Activated CD8-positive, alpha-beta memory T cell treated with anti-CD3 and anti-CD28 coated beads for 1 hour (primary cell): ENCODE measurements at places on chromosomes 5 and 9.

GRCh38 chr9:137270929-137271695, 6.4 kb upstream of the TOR4A start:
- DNase-seq, result no peak

DNA sequence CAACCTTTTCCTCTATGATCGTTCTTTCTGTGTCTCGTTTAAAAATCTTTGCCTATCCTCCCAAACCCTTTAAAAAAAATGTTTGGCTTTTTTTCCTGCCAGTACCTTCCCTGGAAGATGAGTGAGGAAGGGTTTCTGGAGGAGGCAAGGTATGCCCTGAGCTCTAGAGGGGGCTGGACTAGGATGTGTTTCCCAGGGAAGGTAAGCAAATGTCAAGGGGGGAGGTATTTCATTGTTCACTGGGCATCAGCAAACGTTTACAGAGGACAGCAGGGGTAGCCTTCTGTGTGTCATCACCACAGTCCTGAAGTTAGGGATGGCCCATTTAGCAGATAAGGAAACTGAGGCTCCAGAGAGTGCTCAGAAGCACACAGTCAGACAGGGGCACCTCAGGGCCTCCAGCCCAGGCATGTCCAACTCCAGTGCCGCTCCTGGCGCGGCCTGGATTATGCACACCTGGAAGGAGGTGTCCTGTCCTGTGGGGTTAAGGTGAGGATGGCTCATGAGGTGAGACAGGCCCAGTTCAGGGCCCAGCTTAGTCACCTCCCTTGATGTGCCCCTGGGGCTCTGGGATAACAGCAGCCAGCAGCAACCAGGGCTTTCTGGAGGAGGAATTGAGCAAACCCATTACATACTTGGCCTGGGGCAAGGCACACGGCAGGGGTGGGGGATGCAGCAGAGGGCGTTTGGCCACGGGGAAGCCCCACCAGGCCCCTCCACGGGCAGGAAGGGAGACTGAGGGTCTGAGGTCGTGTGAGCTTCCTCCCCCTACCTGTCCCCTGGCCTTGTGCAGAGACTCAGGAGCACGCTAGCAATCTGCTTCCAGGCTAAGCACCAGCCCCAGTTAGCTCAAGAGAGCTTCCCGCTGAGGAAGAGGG, 100.3 kb upstream of the LMX1B start:
- DNase-seq, result no peak

DNA sequence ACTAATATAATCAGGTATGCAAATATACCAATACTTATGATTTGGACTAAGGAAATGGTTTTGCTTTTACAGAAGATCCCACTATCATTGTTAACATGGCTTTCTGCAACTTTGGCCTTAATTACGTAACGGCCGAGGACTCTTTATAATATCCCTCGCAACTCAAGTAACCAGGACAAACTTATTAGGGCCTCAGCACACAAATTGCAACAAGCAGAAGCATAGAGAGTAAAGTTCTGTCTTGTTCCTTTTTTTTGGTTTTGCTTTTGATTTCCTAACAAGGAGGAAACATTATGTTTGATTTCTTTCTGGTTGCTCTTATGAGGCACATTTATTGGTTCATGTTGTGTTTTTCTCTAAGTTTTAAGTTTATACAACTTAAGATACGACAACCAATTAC, 60.4 kb downstream of the RORB start:
- DNase-seq, result no peak

DNA sequence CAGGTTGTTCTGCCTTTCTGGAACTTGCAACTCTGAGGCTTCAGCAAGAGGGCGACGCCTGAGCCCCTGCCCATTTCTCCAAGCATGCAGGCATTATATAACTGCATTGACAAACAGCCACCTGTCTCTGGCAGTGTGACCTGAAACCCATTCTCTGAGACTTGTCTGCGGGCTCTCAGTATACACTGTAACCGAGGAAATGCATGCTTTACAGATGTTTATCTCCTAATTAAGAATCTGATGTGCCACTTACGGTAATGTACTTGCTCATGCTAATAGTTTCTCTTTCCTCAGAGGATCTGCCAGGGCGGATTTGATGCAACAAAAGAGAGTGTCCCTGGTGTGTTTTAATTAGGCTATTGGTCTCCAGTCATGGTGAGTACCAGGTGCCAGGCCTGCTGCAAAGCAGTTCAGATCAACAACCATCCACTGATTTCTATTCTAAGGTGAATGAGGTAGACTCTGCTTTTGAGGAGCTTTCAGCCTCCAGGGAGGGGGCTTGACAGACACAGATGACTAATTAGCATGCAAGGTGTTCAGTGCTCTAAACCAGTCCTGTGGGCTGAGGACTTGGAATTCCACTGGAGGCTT, 593.7 kb upstream of the KLF4 start:
- DNase-seq, result no peak

- DNase-seq, result no peak
These were observed 11.1 kb downstream of the PWWP2A start for GRCh38 chr5:160108124-160108523.

- DNase-seq, result no peak
These were observed 483.9 kb upstream of the KLF4 start for GRCh38 chr9:107973451-107973850.

GRCh38 chr5:173392-174290, 17.7 kb upstream of the LRRC14B start:
- DNase-seq, result no peak

GRCh38 chr9:135743546-135744332, 41.8 kb downstream of the KCNT1 start:
- no peak for DNase-seq

DNA sequence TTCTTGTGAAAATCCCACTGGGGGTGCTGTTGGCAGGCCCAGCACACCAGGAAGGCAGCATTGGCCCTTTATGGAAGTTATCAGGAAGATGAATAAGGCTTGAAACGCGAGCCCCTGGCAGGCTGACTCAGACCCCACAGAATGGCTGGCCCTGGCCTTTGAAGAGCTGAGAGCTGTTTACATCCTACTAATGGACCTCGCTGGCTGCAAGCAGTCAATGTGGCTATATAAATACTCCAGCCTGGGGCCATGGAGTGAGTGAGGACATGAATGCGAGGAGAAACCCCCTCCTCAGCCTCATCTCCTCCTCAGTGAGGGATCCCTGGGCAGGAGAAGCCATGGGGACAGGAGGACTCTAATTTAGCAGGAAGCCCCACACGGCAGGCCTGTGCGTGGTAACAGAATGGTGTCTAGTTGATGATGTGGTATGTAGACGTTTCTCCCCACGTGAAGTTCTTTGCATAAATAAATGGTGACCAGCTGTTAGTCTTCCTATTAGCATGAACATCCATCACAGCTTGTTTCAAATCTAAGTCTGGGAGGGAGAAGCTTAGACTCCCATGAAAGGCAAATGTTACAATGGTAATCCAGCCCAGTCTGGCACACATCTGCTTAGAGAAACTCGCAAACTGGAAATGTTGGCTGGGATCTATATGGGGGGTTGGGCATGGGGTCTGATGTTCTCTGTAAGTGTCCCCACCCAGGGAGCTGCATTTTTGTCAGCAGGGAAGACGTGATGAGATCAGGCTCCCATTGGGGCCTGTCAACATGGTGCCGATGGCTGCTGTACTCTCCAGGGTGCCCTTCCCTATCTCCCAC, 175.1 kb upstream of the PITX1 start:
- no peak for DNase-seq

DNA sequence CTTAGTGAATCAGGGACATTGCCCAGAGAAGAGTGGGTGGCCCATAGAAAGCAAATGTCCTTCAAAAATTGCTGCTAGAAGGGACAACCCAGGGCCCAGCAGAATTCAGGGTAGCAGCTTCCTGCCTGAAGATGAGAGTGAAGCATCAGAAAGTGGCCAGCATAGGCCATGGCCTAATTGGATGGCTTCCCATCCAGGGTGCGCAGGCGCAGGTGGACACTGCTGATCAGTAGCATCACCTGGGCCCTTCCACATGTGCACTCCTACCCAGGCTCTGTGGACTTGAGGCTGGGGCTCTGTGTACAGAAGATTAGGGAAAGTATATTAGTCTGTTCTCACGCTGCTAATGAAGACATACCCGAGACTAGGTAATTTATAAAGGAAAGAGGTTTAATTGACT, 58.6 kb upstream of the GARNL3 start:
- no peak for DNase-seq

DNA sequence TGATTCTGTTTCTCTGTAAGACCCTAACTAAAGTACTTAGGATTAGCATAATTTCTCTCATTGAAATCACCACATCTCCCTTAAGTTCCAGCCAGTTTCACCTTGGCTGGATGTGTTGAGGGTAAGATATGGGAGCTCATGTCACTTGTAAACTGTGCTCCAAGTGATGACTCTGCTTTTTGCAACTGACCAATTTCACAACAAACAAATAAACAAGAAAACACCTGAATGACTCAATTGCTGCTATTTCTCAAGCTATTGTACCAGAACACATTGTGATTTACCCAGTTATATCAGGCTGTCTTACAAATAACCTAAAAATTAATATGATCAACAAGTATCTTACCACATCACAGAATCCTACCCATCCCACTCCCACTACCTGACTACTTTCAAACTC, 379.1 kb upstream of the KIF2A start:
- no peak for DNase-seq

DNA sequence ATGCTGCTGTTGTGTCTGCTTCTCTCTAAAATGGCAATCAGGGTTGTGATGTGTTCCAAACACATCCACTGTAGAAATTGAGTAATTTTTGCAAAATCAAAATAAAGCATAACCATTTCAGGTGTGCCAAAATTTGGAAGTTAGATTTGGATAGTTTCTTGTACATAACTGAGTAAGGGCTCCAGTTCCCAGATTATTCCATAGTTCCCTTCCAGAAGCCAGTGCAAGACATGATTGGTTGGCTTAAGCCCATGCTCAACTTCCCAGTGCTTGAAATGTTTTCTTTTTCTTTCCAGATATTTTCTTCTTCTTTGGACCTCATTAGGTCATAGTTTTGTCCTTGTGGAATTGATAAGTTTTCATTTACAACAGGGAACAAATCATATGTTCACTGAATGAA, 64.2 kb downstream of the SNCAIP start:
- no peak for DNase-seq

- no peak for DNase-seq
These were observed 871.7 kb upstream of the TYRP1 start for GRCh38 chr9:11821306-11821975.

GRCh38 chr5:159456722-159457465, 126.6 kb upstream of the IL12B start:
- no peak for DNase-seq

DNA sequence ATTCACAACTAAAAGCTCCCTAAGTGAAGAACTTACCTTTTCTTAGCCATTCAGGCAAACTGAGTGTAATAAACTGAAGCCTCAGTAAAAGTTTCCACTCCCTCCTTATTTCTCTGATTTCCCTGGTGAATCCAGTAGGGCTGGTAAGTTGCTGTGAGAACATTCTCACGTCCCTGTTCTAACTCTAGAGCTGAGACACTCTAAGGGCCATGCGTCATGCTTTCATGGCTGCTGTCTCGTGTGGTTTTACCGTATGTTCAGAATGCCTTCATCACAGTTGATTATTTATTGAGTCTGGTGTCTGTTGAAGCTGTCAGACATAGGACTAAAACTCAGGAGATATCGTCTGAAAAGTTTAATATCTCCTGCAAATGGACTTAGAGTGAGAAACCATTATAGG, 1.3 kb downstream of the OR2S2 start:
- DNase-seq, result no peak

DNA sequence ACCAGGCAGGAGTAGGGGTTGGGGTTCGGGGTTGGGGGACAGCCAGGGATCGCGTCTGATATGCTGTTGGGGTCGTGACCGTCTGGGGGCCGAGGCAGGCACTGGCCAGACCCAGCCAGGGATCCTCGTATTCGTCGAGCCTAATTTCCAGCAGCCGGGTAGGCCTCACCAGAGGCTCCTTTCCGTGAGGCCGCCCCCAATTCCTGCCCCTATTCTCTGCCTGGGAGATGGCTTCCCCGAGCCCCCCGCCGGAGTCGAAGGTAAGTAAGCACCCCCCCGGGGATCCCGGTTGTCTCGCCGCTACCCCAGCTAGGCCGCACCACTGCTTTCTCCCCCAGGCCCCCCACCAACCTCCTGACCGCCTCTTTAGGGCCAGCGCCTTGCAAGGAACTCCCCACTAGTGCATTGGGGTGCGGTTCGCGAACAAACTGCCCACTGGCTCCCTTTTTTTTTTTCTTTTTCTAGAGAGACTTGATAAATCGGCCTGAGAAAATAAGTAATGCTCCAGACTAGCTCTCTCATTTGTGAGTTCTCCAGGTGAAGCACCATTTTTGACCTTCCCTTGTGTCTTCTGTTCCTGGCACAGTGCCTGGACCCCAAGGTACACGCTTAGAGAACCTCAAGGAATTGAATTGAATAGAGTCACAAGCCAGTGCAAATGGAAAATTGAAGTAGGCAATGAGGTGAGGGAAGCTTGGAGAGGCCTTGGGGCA, 435 bp downstream of the ZNF189 start:
- no peak for DNase-seq

DNA sequence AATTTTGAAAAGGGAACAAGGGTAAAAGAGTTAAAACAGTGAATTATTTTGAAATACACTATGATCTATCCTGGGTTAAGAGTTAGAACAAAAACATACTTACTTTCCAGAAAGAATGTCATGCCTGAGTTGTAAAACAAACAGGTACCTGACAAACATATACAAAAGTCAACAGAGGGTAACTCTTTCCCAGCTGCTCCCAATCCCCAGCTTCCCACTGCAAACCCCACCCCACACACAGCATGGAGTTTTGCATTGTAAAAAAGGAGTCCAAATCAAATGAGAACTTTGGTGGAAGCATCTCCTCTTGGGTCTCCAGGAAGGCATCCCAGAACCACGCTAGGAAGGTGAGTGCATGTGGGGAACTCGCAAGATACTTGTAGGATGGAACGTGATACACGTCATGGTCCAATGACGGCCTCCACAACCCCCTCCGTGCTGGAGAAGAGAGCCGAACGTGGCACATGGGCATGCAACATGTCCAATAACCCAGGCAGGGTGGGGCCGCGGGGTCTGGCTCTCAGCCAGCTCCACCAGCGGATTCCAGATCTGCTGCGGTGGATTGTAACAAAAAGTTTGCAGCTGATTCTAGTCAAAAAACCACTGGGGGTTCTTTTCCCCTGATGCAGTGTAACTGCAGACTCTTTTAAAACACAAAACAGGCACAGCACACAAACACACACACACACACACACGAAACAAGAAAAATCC, 55.8 kb downstream of the EPB41L4B start:
- DNase-seq, result no peak

GRCh38 chr9:33164138-33164809, 2.9 kb downstream of the B4GALT1 start:
- DNase-seq, result no peak

GRCh38 chr9:33924978-33925797, 108.2 kb downstream of the UBE2R2 start:
- no peak for DNase-seq

DNA sequence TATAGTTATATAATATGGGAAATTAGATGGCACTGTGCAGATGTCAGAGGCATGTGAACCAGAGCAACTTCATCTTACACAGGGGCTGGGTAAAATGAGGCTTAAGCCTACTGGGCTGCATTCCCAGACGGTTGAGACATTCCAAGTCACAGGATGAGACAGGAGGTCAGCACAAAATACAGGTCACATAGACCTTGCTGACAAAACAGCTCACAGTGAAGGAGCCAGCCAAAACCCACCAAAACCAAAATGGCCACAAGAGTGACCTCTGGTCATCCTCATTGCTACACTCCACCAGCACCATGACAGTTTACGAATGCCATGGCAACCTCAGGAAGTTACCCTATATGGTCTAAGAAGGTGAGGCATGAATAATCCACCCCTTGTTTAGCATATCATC, 479.4 kb downstream of the TLR4 start:
- no peak for DNase-seq

GRCh38 chr9:87382900-87383299, 114.8 kb upstream of the DAPK1 start:
- no peak for DNase-seq

- DNase-seq, result no peak
These were observed 150.2 kb downstream of the GABBR2 start for GRCh38 chr9:98558575-98558974.
